ENCODE measurements at places on chromosomes 2 and 18.

- DNase-seq: no peak
Measured at GRCh38 chr2:41618754-41619153, 429.1 kb upstream of the PKDCC start.

GRCh38 chr18:26052505-26052904 lies 37.9 kb downstream of the SS18 start:
- DNase-seq: no peak

DNA sequence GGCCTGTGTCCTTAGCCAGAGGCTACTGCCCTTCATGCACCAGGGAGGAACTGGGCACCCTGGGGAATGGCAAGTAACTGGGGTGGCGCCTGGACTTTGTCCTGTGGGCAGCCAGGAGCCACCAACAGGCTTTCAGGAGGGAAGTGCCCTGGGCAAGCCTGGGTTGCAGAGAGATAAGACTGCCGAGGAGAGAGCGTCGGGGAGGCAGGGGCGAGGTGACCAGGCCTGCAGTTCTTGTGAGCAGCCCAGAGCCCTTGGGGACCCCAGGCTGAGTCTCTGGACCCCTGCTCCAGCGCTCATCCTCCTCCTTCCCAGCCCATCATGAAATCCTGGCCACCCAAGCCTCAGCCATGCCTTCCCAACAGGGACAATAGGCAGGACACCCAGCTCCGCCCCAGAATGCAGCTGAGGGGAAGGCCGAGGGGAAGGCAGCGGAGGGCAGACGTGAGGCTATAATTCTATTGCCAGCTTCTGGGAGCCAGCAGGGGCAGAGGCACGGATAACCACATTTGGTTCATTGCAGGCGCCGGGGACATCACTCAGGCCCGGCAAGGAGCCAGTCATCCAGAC lies 25.1 kb downstream of the ADRA2B start:
- DNase-seq: no peak

- no peak for DNase-seq
Measured at GRCh38 chr18:58078889-58079573, 35.0 kb downstream of the NEDD4L start.

DNA sequence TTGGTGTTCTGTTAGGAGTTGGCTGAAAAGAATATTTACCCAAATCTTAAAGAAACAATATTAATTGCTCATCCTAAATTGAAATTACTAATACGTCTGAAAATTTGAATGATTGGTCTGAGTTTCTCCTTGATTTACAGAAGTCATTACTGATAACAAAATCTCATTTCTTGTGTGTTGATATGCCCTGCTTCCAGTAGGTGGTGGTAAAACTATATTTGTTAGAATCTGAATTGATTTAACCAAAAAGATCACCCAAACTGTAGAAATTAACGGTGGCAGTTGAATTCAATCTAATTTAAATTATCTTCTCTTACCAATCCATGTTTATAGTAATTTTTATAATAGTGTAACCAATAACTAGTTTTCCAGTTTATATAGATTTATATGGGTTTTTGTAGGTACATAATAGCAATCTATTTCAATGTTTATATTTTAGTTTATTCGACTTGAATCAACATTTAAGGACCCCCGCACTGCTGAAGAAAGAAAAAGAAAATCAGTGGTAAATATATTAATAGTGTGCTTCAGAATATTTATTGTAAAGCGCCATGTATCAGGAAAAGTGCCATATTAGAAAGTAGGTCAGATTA lies 38.3 kb downstream of the PAPOLG start:
- no peak for DNase-seq

DNA sequence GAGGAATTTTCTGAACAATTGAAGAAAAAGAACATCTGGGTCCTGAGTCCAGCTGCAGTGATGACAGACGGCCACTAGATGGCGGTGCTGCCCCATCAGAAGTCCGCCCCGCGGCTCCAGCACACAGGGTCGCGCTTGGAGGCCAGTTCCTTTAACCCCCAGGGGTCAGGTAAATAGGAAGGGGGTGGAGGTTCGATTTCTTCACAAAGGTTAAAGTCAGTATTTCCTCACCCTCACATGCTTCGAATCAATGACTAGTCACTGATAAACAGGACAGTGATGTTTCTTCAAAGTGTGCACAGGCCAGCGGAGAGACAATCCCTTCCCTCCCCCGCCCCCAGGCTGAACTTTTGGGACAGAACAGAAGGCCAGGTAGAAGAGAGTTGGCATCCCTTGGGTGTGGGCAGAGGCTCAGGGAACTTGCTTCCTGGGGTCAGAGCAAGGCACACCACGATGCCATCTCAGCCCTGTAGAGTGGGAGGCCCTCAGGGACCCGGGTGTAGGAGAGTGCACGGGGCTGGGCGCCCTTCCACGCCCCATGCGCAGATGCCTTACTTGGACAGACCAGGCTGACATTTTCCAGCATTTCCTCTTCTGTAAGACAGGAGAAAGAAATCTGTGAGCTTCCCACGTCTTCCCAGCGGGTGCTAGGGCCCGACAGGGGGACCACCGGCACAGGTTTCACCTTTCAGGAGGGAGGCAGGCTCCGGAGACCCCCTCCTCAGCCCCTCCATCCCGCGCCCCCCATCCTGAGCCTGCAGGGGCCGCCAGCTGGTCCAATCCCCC lies 722 bp downstream of the APOB start:
- peak; percentile 52 for DNase-seq

DNA sequence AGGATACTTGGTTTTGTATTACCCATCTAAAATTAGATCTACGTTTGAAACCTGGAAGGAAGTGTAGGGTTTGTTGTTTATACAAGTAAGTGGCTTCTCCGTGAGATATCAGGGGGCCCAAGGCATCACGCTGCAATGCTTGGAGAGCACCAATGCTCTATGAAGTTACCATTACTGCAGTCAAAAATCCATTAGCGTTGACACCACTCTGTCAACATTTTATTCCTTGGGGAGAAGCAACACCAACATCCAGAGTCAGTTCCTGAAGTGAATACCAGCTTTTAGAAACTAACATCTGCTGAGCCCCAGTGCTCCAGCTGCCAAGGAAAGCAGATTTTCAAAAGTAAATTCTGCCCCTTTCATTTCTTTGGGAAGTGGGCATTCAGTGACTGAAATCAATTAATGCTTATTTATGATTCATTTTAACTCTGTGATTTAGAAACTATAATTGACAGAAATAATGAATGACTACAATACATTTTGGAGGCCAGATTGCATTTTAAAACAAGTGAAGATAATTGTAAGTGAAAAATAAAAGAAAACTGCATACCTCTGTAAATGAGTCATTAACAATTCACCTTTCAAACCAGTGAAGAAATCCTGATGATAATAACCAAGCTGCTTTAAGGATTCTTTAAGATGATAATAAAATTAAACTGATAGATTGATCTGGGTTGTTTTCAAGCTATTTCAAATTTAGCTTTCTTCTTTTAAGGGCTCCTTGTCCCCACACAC lies 30.5 kb downstream of the LRP1B start:
- no peak for DNase-seq

DNA sequence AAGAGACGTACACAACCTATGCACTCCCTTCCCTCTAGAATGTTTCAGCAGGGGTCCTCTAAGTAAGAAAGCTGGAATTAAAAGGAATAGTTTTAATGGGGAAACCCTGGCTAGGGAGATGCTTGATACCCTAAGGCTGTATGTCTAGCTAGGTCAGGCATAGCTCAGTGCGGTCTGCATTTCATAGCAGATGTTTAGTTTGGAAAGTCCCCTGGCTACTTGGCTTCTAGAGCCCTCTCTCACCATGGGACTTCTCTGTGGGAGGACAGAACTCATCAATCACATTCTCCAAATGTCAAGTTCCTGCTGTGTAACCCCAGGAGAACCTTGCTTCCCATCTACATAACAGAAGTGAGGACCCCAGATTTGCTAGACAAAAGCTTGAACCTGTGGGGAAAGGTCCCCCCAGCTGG lies 24.1 kb upstream of the ANXA4 start:
- no peak for DNase-seq

DNA sequence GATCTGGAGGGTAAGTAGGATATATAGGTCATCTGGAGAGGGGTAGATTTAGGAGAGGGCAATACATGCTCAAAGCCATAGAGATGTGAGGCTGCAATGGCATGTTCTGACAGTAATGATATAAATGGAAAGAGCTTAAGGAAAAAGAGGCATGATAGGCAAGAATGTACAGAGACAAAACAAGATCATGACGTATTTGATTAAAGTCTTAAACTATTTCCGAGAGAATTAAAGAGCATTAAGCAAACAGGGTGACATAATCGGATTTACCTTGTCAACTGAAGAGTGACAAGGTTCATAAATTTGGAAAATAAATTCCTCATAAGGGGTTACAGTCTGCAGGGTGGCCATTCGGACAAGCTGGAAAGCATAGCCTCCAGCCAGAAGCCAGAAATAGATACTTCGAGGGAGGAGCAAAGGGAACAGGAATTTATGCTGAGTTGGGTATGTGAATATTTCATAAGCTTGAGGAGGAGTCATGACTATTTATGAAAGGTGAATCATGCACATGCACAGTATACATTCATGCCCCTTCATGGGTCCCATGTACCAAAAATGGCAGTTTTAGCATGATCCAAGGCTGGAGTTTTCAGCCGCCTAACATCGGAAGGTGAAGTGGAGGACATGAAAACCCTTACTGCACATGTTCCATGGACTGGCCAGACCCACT lies 396.2 kb upstream of the VWC2L start:
- no peak for DNase-seq

GRCh38 chr2:233798335-233799086 lies 20.4 kb downstream of the MROH2A start:
- no peak for DNase-seq

DNA sequence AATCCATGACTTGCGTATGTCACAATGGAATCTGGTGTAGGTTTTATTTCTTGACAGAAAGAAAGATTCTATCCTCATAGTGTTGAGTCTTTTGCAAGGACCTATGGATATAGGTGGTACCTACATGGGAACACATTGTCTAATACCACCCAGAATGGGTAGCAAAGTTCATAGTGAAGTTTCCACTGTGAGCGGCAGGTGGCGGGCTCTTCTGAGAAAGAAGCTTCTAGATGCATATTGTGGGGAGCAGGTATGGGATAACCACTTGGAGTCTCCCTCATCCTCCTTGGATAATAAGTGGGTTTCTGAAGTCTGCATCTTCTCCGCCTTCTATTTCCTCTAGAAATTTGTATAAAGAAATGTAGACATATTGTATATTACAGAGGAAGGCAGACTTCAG lies 44.9 kb downstream of the LINC00305 start:
- no peak for DNase-seq

DNA sequence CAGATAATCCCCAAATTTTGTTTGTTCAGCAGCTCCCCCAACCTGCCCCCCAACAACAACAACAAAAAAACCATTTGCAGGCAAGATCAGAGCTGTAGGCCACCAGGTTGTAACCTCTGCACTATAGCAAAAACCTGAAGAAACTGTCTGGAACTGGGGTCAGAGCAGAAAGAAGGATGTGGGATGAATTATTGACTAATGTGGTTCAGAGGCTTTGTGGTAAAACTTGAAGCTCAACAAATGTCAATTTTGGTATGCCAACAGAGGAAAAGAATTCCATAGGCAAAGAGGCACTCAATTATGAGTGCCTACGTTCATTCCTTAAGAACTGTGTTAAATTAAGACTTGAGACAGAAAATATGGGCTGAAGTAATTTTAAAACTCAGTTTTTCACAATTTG lies 255.1 kb downstream of the STK39 start:
- no peak for DNase-seq

GRCh38 chr2:98333922-98334321 lies 12.3 kb upstream of the CNGA3 start:
- DNase-seq: no peak

GRCh38 chr2:39094717-39095363 lies 26.0 kb downstream of the SOS1 start:
- DNase-seq: no peak

- no peak for DNase-seq
Measured at GRCh38 chr2:100986157-100986556, 15.9 kb upstream of the RPL31 start.

DNA sequence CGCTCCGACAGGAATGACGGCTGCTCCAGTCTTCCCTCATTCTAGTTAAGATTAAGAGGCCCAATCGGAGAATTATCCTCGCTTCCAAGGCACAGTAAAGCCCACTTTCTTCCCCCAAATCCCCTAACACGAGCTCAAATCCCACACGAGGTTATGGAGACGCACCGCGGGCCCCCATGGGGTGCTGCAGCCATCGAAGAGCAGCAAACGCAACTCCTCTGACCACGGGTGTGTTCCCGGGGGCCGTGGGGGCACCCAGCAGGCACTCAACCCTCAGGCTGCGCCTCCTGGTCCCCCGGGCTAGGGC lies 446 bp downstream of the COPS9 start:
- DNase-seq: no peak

- DNase-seq: no peak
Measured at GRCh38 chr2:41962922-41963622, 84.7 kb upstream of the PKDCC start.

DNA sequence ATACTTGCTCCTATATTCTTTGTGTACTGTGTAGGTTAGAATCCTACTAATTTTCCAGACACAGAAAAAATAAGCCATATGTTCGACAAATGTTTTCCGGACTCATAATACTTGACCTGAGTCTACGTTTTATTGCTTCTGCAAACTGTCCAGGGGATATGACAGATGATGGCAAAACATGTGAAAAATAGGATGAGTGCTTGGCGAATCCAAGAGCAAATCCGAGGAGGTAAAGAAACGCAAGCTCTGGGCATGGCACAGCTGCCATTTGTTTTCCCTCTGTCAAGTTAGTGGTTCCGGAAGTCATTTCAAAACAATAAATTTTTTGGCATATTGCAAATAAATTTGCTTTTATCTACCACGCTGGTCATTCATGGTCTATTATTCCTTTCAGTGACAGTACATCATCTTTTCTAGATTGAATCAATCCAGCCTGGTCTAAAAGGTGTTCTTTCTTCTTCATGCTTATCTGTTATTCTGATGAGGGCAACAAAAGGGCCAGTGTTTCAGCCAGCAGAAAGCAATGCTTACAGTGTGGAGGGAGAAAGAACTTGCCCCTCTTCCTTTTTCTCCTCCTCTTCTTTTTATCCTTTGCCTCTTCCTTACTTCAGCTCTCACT lies 476.1 kb upstream of the SOX11 start:
- DNase-seq: no peak

DNA sequence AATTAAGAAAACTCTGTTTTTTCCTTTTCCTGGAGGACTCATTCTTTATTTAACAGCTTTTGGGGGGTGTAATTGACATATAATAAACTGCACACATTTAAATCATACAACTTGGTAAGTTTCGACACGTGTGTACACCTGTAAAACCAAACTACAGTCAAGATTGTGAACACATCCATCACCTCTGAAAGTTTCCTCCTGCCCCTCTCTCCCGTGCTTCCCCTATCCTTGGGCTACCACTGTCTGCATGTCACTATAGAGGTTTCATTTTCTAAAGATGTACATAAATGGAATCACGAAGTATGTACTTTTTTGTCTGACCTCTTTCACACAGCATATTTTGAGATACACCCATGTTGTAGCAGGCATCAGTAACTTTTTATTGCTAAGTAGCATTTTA lies 100.0 kb downstream of the BIN1 start:
- no peak for DNase-seq

- DNase-seq: no peak
Measured at GRCh38 chr18:23114911-23115310, 20.4 kb upstream of the CABLES1 start.

GRCh38 chr2:11539317-11540147 lies 5.7 kb downstream of the GREB1 start:
- DNase-seq: no peak
